ENCODE measurements at places on chromosomes 6 and 20. TPM values are rescaled to one million over a fixed set of nuclear protein-coding genes. Genes with fewer than 3 reads are reported as not detected.

Gene STMND1
- polyA plus RNA-seq, result 0.61 TPM

Gene SLC22A16
- polyA plus RNA-seq, result 0.25 TPM

Gene NMBR
- polyA plus RNA-seq, result 0.09 TPM

Gene ADTRP
- 24.3 TPM for polyA plus RNA-seq

Gene PRPH2
- 1.5 TPM for polyA plus RNA-seq

Gene PTGIS
- polyA plus RNA-seq, result 13.5 TPM

Gene TMEM74B
- polyA plus RNA-seq, result 58.5 TPM
